ENCODE measurements at places on chromosomes 4 and X.

DNA sequence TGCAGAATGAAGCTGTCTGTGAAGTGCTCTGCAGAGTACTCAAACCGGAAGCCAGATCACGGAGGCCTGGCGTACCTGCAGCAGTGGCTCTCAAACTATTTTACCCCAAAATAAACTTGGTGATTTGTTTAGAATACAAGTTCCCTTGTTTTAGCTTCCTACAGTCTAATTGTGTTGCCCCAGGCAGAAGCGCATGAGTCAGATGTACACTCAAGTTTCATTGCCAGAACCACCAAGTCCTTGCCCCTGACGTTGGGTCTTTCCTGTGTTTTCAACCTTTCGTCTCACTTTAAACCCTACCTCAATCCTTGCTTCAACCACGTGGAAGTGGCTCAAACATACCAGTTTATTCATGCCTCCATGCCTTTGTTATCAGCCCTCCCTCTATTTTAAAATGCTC, 66.2 kb upstream of the SLC7A11 start:
- no peak overlapping the region for H3K27ac ChIP-seq
- no peaks in the 10 kb centered on the region for H3K27me3 ChIP-seq
- H3K36me3 ChIP-seq: no peaks in the 10 kb centered on the region

DNA sequence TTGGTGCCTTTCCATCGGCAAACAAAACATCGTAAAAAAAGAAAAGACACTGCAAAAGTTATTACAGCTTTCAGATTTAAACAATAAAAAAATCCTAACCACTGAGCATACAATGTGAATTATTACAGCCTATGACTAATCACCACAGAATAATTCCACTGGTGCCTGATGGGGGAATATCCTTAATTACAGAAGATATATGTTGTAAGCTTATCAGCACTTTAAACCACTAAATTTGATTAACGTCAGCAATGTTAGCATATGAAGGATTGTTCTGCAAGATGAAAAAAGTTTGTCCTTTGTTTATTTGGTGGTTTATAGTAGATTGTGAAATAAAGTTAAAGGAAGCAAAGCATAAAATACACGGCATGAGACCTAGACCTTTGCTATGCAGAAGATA, 210.2 kb upstream of the ADAMTS3 start:
- no peaks in the 10 kb centered on the region for H3K36me3 ChIP-seq
- H3K4me3 ChIP-seq: no peak overlapping the region
- peaks cover 4% of the 10 kb centered on the region for H3K4me1 ChIP-seq
- H3K27me3 ChIP-seq: no peaks in the 10 kb centered on the region
- H3K27ac ChIP-seq: no peak overlapping the region

GRCh38 chrX:1384658-1385252, 7.2 kb downstream of the SLC25A6 start:
- H3K4me3 ChIP-seq: no peak overlapping the region
- H3K27me3 ChIP-seq: no peaks in the 10 kb centered on the region
- peaks cover 59% of the 10 kb centered on the region for H3K36me3 ChIP-seq

GRCh38 chr4:128565054-128565453, 244.4 kb upstream of the JADE1 start:
- H3K4me3 ChIP-seq: no peak overlapping the region
- H3K27ac ChIP-seq: no peak overlapping the region
- no peaks in the 10 kb centered on the region for H3K36me3 ChIP-seq
- DNase-seq: no peak
- peaks cover 3% of the 10 kb centered on the region for H3K4me1 ChIP-seq

- H3K4me3 ChIP-seq: no peak overlapping the region
- H3K27ac ChIP-seq: no peak overlapping the region
Measured at GRCh38 chrX:142238536-142238935, 33.4 kb upstream of the MAGEC2 start.

- no peak for DNase-seq
- H3K27me3 ChIP-seq: no peaks in the 10 kb centered on the region
- no peak overlapping the region for H3K27ac ChIP-seq
Measured at GRCh38 chr4:89939994-89940393, 45.3 kb downstream of the MMRN1 start.

- no peaks in the 10 kb centered on the region for H3K27me3 ChIP-seq
- no peaks in the 10 kb centered on the region for H3K36me3 ChIP-seq
- peak overlapping the region; percentile 47 for H3K4me3 ChIP-seq
- H3K4me1 ChIP-seq: no peaks in the 10 kb centered on the region
- DNase-seq: peak; percentile 91
Measured at GRCh38 chr4:112361181-112361791, 64.1 kb downstream of the ALPK1 start.

- no peak for DNase-seq
- no peak overlapping the region for H3K27ac ChIP-seq
- H3K27me3 ChIP-seq: no peaks in the 10 kb centered on the region
Measured at GRCh38 chr4:168519576-168519975, 22.7 kb downstream of the PALLD start.

GRCh38 chr4:85391589-85392410, 83.2 kb upstream of the ARHGAP24 start:
- H3K36me3 ChIP-seq: no peaks in the 10 kb centered on the region
- DNase-seq: no peak
- no peak overlapping the region for H3K4me3 ChIP-seq
- no peaks in the 10 kb centered on the region for H3K27me3 ChIP-seq

GRCh38 chr4:142548491-142548890, 297.6 kb downstream of the INPP4B start:
- no peaks in the 10 kb centered on the region for H3K27me3 ChIP-seq
- no peaks in the 10 kb centered on the region for H3K36me3 ChIP-seq
- no peak overlapping the region for H3K27ac ChIP-seq
- H3K4me1 ChIP-seq: peaks cover 5% of the 10 kb centered on the region
- no peak overlapping the region for H3K4me3 ChIP-seq
- no peak for DNase-seq

- H3K36me3 ChIP-seq: no peaks in the 10 kb centered on the region
- H3K4me3 ChIP-seq: no peak overlapping the region
- peak; percentile 76 for DNase-seq
- H3K27me3 ChIP-seq: peaks cover 94% of the 10 kb centered on the region
- no peak overlapping the region for H3K27ac ChIP-seq
Measured at GRCh38 chr4:174210354-174210753, 73.1 kb downstream of the FBXO8 start.

DNA sequence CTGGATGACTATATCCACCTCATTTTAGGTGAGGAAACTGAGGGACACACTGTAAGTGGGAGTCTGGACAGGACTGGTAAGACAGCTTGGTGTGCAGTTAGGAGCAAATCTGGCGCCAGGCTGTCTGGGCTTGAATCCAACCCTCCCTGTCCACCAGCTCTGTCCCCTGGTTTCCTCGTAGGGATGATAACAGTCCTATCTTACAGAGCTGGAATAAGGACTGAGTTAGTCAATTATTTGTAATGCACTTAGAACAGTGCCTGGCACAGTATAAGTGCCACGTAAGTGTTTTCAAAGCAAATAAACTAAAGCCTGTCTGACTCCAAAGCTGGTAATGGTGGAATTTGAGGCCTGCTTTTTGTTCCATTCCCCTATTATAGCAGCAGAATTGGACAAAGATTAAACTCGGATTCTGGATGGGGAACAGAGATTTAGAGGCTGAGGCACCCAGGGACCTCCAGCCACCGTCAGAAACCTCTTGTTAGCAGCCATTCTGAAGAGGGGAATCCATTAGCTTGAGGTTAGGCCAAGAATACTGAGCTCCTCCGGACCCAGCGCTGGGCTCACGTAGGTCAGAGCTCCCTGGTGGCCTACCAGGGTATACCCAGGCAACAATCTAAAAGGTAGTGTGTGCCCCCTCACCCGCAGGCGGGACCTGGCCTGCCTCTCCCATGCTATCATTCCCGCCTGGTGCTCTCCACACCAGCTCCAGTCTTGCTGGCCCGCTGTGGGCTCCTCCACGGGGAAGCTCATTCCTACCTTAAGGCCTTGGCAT, 102.1 kb downstream of the UCHL1 start:
- no peaks in the 10 kb centered on the region for H3K36me3 ChIP-seq
- H3K27me3 ChIP-seq: peaks cover 41% of the 10 kb centered on the region
- H3K27ac ChIP-seq: no peak overlapping the region
- H3K4me1 ChIP-seq: peaks cover 14% of the 10 kb centered on the region

- H3K27me3 ChIP-seq: no peaks in the 10 kb centered on the region
- DNase-seq: peak; percentile 50
- no peaks in the 10 kb centered on the region for H3K36me3 ChIP-seq
- no peak overlapping the region for H3K4me3 ChIP-seq
Measured at GRCh38 chr4:5918331-5918985, 25.6 kb upstream of the CRMP1 start.

DNA sequence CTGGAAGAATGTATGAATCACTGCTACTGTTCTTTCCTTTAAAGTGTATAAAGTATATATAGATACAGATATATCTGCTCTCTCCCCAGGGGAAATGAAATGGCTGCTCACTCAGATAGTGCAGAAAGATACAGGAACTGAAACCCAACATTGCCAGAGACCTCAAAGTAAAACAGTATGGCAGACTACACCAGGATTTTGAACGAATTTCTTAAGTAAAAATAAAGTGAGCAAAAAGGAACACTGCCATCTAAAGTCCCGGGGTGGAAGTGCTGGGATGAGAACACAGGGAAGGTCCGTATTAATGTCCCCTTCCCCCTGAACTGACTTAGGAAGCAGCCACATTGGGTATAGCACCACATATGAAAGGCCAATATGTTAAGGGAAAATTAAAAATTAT, 93.4 kb downstream of the TMA16 start:
- no peak overlapping the region for H3K27ac ChIP-seq
- no peaks in the 10 kb centered on the region for H3K27me3 ChIP-seq
- H3K36me3 ChIP-seq: no peaks in the 10 kb centered on the region
- no peaks in the 10 kb centered on the region for H3K4me1 ChIP-seq
- H3K4me3 ChIP-seq: no peak overlapping the region
- DNase-seq: peak; percentile 61

DNA sequence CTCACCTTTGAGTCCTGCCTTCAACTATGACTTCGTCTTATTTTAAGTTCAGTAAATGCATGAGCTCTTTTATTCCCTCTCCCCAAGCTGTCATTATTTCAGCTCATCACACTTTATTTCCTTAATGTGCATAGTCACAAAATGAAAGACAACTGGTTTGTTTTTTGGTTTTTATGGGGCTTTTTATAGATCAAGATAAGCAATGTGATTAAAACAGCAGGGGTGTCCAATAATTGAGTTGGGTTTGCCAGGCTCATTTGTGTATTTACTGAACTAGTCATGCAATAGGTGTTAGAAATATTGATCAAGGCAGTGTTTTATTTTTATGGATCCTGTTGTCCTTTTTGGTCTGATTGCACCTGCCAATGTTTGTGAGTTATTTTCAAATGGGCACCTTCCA, 102.2 kb downstream of the FRMPD4 start:
- no peaks in the 10 kb centered on the region for H3K27me3 ChIP-seq
- no peak for DNase-seq
- H3K4me1 ChIP-seq: no peaks in the 10 kb centered on the region
- no peak overlapping the region for H3K4me3 ChIP-seq
- H3K27ac ChIP-seq: no peak overlapping the region
- no peaks in the 10 kb centered on the region for H3K36me3 ChIP-seq

DNA sequence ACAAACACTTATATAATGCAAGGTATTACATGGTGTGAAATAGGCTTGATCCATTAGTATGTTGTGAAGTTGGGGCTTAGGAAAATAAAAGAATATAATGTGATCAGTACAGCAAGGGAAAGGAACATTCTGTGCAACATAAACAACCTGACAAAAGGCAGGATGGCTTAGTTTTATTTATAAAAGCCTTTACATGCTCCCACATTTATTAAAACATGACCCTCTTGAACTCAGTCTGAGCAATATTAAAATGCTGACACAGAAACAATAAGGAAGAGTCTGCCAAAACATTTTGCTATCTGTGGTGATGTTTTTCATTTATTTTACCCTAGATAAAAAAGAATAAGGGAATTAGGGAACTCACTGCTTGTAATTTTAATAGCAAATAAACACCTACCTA, 519.7 kb downstream of the PCDH7 start:
- H3K36me3 ChIP-seq: no peaks in the 10 kb centered on the region
- no peaks in the 10 kb centered on the region for H3K4me1 ChIP-seq
- no peak for DNase-seq
- no peak overlapping the region for H3K27ac ChIP-seq
- H3K27me3 ChIP-seq: no peaks in the 10 kb centered on the region

GRCh38 chr4:8439914-8440491, 520 bp downstream of the ACOX3 start:
- no peaks in the 10 kb centered on the region for H3K27me3 ChIP-seq
- H3K36me3 ChIP-seq: peaks cover 30% of the 10 kb centered on the region
- peak overlapping the region; percentile 92 for H3K4me3 ChIP-seq
- H3K4me1 ChIP-seq: peaks cover 2% of the 10 kb centered on the region
- DNase-seq: peak; percentile 74

- H3K27ac ChIP-seq: no peak overlapping the region
- no peak overlapping the region for H3K4me3 ChIP-seq
- DNase-seq: no peak
- H3K4me1 ChIP-seq: no peaks in the 10 kb centered on the region
- no peaks in the 10 kb centered on the region for H3K36me3 ChIP-seq
Measured at GRCh38 chr4:1137850-1138249, 24.5 kb upstream of the RNF212 start.

DNA sequence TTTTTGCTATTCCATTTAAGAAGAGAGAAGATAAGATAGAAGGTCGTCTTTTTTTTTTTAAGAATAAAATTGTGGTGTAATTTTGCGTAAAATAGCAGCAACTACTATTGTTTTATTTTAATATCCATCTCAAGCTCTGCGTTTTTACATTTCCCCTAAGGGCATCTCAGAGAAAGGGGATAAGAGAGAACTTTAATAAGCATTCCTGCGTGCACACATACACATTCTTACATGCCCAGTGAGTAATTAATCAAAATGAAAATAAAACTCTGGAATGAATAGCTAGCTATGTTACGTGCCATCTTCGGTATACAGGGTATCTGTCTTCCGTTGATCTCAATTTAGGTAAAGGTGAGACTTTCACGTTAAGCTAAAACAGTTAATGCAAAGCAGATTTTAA, 200.3 kb upstream of the TENM3 start:
- no peaks in the 10 kb centered on the region for H3K4me1 ChIP-seq
- H3K4me3 ChIP-seq: no peak overlapping the region
- DNase-seq: no peak
- H3K27me3 ChIP-seq: no peaks in the 10 kb centered on the region
- no peak overlapping the region for H3K27ac ChIP-seq

DNA sequence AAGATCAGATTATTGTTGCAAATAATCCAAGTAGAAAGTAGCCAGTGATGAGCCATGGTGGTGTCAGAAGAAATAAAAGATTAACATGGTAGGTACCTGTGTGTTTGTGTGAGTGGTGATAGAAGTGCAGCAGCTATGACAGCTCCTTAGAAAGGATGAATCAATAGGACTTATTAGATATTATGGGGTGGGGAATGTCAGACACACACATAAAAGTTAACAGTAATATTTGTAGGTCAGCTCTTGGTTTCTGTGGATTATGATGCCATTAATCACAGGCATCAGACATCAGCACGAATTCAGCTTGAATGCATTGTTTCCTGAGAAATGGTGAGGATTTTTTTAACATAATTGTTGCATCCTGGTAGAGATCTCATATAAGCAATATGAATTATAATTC, 695.7 kb downstream of the CENPC start:
- H3K27me3 ChIP-seq: peaks cover 12% of the 10 kb centered on the region
- H3K4me3 ChIP-seq: no peak overlapping the region
- no peak overlapping the region for H3K27ac ChIP-seq
- H3K36me3 ChIP-seq: no peaks in the 10 kb centered on the region

- no peaks in the 10 kb centered on the region for H3K4me1 ChIP-seq
- H3K27me3 ChIP-seq: no peaks in the 10 kb centered on the region
- H3K36me3 ChIP-seq: no peaks in the 10 kb centered on the region
- H3K4me3 ChIP-seq: no peak overlapping the region
- DNase-seq: no peak
- no peak overlapping the region for H3K27ac ChIP-seq
Measured at GRCh38 chrX:150226223-150226965, 136.7 kb upstream of the MAMLD1 start.
